SK-N-SH (cell line): ENCODE measurements at places on chromosomes 2 and 18. TPM values are rescaled to one million over a fixed set of nuclear protein-coding genes. Genes with fewer than 3 reads are reported as not detected.

GRCh38 chr2:196170606-196171247, 651 bp downstream of the STK17B start:
- DNase-seq: no peak

DNA sequence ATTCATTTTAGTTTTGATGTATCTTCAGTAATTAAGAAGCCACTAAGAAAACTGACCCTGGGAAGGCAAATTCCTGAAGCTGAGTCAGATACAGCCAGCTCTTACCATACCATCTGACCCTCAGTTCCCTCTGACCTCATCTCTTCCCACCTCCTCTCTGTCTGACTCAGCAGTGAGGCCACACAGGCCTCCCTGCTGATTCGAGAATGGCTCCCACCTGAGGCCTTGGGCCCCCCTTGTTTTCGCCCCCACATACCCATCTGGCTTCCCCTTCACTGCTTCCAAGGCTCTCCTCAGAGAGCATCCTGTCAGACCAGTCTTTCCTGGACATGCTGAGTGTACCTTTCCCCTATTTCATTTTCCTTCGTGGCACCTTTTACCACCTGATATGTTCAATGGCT, 71.0 kb upstream of the CYP1B1 start:
- DNase-seq: peak; percentile 27

CYP1B1 gene
- polyA plus RNA-seq: 0.08 and 0.20 TPM in 2 replicates

DPP4 gene
- polyA plus RNA-seq: 4.8 and 5.0 TPM in 2 replicates

DNA sequence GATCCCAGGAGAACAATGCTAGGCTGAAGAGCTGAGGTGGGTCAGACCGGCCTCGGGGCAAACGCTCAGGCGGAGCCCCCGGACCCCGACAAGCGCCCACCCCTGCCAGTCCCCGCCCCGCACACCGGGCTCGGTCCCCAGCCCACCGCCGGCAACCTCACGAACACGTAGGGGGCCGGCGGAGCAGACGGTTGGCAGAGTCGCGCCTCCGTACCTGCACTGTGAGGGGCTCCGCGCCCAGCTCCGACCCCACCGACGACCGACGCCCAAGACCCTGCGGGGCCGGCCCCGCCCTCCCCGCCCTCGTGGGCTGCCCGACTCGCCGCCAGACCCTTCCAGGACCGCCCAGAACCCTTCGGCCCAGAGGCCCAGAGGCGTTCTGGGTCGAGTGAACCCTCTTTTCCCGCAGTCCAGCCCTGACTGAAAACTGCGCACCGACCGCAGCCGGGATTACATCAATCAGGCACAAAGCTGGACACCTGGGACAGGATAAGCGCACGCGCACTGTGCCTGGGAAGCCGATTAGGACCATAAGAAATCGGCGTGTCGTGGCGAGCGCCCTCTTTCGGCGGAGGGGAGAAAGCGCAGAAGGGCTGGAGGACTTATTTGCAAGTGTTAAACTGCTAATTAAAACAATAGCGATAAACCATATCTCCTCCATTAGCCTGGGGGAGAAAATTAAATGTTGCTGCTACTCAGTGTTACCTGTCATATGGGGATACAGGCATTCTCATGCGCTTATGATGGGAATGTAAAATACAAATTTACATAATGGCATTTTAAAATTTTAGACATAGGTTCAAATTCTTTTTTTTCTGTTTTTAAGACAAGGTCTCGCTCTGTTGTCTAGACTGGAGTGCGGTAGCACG, 11.7 kb upstream of the DCTN1 start:
- peak; percentile 94 for DNase-seq
